Small intestine (tissue), 16 donors: ENCODE measurements at places on chromosomes 6 and 20.
A peak's percentile ranks its signal among the peaks of the same experiment; 100 is the strongest.

DNA sequence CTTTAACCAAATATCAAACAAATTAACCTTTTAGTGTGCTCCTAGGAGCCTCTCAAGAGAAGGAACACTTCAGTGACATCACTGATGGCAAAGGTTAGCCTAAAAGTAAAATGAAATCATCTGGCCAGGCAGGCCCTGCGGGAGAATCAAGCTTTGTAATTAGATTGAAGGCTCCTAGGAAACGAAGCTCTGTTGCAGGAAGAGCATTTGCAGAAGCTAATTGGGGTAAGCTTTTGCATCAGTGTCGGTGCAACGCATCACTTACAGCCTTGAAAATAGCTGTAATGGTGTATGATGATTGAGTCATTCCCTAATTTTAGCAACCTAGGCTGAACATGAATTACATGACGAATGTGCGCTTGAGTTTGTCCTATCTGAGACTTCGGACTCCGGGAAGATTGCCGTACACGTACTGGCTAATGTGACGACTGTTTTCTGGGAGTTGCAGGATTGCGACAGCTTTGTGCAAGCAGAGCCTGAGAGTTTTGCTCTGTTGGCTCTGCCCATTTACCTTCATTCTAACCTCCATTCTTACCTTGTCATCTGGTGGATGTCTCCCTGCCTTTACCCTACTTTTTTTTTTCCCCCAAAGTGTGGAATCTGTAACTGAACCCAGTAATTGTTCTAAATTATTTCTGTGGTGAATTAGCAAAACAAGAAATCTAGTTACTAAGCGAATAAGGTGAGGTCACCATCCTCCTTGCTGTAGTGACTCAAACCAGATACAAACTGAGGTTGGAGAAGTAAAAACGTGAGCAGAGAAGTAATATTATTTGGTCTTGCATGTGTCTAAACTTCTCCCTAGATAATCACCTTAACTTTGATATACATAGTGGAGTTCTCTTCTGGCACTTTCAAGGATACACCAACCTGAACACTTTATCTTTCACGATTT lies 675.9 kb upstream of the CITED2 start:
- DNase-seq: peak; percentile 46

DNA sequence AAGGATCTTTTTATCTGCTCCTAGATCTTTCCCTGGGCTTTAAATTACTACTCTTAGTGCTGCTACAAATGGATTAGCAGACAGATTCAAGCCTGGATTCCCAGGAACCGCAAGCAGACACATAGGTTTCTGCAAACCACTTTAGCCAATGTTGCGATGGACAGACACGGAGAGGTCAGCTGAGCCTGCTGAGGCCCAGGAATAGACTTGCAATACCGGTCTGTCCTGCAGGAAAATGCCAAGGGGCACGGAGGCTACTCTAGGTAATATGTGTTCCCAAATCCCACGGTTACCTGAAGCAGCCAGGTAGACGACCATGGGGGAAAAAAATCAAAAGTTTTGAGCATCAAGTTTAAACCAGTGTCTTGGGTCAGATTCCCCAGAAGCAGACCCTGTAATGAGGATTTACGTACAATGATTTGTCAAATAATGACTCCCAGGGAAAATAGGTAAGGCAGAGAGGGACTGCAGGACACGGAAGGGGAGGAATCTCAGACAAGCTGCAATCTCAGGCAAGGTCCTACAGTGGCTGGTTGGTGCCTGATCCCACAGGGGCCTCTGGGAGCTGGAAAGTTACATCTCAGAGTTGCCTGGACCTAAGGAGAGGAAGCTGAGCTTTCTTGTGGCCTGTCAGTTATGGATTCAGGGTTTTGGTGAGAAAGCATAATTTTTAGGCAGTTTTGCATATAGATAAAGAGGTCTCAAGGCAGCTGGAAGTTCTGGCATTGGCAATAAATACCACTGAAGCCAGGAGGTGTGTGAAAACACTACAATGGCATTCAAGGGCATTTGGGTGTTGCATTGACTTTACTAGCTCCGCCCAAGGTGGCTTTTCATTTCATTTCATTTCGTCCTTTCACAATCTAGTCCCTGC lies 12.5 kb downstream of the OTOR start:
- no peak for DNase-seq

- DNase-seq: no peak
Observed at GRCh38 chr20:35135867-35136586, 11.1 kb downstream of the EDEM2 start.

- no peak for DNase-seq
Observed at GRCh38 chr20:12166053-12166717, 248.5 kb downstream of the BTBD3 start.

DNA sequence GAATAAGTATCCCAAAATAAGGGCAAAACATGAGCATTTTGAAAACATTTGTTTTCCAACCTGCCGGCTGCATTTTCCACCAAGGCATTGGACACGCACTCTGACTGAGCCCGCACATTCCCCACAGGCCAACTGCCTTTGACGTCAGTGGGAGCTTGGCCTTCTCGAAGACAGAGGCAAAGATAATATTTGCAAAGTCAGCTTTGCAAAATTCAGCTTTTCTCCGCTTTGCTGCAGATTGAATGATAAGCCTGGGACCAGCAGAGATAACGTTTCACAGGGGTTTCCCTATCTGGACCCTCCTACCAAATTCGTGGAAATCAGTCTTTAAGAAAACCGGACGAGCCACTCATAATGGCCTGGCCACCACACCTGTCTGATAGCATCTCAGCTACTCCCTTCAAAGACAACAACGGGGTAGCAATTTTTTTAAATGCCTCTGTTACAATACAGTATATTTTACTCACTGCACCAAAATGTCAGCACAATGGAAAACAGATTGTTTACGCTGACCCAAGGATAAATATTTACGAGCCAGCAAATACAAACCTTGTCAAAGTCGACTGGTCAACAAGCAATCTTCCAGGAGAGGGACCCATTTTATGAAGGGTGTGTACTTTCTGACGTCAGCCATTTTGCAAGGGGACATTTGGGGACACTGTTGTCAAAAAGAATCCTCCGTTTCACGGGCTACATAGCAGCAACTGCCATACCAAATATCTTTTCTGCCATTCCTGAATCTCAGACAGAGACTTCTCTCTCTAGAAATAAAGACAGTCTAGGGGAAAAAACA lies 100.5 kb downstream of the TFAP2A start:
- DNase-seq: no peak

DNA sequence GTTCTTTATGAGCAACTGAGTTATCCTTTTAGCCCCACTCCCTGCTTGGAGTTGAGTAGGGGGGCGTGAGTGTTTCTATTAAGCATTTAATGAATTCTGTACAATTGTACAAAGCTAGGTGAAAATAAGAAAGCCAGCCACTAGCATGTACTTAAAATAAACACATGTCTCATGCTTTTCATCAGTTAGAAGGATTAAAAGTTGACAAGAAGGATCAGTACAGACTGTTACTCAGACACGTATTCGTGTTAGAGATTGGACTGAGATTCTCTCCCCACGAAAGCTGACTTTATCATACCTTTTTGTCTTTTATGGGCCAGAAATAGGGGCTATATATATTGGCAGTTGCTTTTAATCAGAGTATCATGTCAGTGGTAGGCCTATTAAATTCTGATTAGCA lies 1.7 kb downstream of the HSF2 start:
- DNase-seq: no peak
